ENCODE measurements at places on chromosomes 11 and 22.

- DNase-seq: no peak
Observed at GRCh38 chr11:110613197-110613918, 98.9 kb downstream of the ARHGAP20 start.

GRCh38 chr11:14258221-14258935 is 100.6 kb downstream of the RRAS2 start:
- DNase-seq: no peak

- DNase-seq: no peak
Observed at GRCh38 chr11:18408558-18409291, 3.4 kb upstream of the LDHC start.

GRCh38 chr11:10931761-10932670 is 74.2 kb upstream of the ZBED5 start:
- no peak for DNase-seq

DNA sequence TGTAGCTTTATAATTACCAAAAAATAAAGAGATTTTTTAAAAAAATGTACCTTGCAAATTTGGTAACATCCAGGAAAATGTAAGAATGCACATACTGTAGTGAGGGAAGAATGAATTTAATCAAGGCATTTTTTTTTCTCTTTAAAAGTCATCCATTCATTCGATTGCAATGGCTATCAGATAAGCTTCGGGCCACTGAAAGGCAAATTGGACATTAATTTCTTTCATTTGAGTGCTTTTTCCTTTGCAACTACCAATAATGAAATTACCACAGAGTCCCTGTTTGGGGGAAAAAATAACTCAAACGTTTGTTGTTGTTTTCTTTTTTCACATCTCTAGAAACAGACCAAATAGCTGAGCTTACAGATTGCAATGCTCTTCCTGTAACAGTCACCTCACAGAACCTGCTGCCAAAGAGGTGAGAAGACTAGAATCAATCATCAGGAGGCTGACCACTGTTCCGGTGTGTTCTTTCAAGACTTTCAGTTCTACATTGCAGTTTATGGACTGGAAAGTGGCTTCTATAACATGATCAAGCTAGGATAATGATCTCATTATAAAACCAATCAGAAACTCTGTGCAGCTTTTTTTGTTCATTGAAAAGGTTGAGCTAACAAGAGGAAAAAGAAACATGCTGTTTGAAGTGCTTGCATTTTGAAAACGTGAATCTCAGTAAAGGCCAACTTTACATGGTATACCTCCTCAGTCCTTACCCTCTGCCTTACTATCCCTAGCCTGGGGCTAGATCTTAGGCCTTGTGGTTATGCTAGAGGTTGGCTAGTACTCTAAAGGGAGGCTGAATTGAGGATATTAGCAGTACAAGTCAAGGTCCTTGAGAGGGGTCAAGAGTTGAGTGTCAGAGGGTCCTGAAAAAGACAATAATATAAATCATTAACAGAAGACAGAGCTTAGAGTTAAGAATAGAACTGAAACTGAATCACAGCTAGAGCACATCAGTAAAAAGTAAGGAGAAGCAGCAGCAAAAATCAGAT is 1276.1 kb downstream of the LRRC4C start:
- no peak for DNase-seq

GRCh38 chr11:4195909-4196308 is 101.3 kb downstream of the RRM1 start:
- DNase-seq: no peak

DNA sequence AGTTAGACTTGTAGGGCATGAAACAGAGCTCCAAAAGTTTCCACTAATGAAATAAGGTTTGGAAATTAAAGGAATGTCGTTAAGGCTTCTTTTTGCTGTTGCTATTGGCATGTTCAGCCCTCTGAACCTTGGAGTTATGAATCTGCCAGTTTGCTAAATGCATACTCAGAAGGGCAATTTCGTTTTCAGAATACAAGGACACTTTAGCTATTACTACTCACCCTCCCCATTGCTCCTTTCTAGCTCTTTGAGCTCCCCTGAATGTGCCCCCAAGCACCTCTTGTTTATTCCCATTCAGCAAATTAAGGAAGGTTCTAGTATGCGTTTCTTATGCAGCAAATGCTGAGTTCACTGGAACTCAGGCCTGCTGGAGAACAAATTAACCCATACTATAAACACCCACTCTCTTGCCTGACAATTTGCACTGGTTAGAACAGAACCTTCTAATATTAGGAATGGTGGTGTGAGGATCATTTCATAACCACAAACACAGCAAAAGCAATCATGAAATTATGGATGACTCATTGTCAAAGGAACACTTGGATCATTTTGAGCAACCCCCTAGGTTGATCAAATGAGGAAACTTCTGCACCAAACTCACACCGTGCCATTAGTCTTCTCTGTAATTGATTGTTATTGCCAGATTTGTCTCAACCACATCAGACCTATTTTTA is 26.2 kb upstream of the LIN7C start:
- DNase-seq: no peak

DNA sequence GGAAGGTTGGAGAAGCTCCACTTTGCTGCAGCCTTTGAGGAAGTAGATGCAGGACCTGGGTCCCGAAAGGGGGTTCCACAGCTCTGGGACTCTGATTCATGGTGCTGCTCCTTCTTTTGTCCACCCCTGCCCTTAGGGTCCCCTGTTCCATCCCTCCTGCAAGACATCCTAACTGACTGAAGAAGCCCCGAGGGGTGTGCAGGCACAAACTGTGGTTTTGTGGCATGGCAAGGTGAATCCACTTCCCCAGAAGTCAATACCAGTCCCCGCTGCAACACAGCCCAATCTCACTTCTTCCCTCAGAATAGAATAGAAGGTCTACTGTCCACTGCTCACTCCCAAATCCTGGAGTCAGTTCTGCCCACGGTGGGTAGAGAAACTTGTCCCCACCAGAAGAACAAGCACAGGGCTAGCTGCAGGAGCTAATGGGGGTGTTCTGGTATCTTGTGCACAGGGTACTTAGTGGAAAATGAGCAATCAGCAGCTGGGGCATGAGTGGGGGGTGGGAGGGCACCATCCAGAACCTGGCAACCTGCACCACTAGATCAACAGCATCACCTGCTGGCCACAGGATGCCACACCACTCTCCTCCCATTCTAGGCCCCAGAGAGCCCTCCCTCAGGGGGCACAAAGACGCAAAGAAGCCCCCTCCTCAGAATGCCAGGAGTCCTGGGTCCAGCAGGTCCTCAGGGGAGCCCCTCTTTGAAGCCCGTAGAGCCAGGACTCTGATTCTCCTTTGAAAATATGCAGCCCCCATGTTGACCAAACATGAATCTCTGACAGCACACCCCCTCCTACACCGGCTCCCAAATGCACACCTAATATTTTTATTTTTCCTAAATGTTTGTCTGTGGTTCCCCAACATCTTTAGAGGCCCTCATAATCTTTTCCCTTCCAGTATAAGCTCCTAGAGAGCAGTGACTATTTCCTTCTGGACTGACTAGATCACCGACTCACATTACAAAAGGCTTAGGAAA is 14.1 kb downstream of the SPATA19 start:
- DNase-seq: no peak

DNA sequence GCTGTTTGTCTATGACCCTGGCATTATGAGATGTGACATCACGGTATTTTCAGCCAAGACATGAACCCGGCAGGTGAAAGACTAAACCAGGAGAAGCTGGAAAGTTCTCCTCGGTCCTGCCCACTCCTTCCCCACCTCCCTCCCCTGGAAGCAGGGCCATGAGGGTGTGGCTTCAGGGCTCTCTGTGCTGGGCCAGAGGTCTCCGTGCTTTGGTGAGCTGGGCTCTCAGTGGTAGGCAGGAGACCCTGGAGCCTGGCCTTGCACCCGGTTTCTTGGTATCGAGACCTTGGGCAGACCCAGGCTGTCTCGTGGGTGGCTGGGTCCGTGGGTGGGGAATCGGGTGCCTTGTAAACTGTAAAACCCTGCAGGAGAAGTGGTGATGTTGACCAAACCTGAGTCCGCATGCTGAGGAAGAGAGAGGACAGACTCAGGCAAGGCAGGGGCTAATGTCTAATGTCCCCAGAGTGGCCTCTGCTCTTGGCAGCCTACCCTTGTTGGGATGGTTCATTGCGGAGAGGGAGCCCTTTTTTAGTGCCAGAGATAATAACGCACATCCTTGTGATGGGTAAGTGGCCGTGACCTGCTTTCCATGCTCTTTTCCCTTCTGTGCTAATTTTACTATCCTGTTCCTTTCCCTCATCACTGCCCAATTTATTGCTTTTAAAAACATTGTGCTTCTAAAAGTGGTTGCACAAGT is 48.6 kb upstream of the PARVG start:
- DNase-seq: no peak

- no peak for DNase-seq
Observed at GRCh38 chr11:99739464-99740089, 718.8 kb downstream of the CNTN5 start.

GRCh38 chr11:58616594-58616993 is 5.9 kb upstream of the CNTF start:
- no peak for DNase-seq

DNA sequence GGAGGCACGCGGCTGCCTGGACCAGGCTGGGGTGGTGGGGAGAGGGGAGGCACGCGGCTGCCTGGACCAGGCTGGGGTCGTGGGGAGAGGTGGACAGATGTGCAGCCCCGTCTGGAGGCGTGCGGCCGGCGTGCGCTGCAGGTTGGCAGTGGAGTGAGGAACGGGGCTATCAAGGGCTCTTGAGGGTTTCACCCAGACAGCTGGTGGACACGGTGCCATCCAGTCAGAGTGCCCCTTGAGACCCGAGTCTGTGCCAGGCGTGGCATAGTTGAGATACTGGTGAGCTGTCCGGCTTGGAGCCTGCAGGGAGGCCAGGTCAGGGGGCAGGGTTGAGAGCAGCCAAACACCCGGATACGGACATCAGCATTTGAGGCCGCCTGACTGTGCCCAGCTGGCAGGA is 1.5 kb upstream of the GRAMD4 start:
- DNase-seq: no peak

DNA sequence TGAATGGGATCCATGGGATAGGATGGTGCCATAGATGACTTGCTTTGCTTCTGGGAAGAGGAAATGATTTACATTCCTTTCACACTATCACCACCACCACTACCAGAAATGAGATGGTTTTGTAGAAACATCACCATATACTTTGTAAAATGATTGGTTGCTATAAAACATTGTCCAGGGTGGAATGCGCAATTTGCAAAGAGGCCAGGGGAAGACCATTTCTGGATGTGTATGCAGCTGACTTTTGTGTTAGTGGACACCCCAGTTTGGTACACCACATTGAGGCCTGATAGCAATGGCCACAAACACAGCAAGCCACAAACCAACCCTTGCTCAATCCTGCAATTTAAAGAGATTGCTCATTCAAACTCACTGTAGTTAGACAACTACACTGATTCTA is 56.7 kb upstream of the RCN1 start:
- no peak for DNase-seq

DNA sequence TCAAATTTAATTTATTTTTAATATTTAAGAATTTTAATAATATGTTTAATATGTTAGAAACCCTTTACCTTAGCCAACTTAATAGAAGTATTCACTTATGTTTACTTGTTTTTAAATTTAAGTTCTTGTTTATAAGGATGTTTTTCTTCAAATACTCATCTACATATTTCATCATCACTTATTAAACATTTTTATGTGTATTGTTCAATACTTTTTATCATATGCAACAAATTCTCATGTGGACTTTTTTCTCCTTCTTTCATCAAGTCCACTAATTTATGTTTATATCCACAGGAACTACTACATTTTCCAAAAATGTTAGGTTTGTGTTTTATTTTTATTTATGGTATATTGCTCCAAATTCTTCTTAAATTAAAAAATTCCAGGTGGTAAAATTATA is 2113.1 kb upstream of the RAG2 start:
- DNase-seq: no peak

GRCh38 chr22:47589271-47590250 is 827.1 kb downstream of the TBC1D22A start:
- DNase-seq: no peak

GRCh38 chr11:66849501-66850234 is 6.4 kb downstream of the RCE1 start:
- DNase-seq: no peak

GRCh38 chr22:46797355-46797754 is 34.9 kb downstream of the TBC1D22A start:
- no peak for DNase-seq

DNA sequence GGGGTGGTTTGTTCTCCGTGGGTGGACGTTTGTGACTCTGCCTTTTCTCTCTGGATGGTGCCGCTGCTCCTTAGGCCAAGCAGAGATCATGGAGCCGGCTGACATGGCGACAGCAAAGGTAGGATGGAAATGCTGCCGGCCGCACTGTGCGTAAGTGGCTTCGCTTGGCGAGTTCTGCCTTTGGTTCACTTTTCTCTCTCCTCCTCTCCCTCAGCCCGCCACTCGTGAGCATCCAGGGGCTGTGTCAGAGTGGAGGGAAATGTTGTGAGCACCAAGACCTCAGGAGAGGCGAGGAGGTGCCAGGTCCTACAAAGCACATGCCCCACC is 80.5 kb downstream of the GRAMD1B start:
- no peak for DNase-seq

- DNase-seq: peak; percentile 74
Observed at GRCh38 chr11:14249121-14249963, 109.6 kb downstream of the RRAS2 start.

- no peak for DNase-seq
Observed at GRCh38 chr11:78428266-78428636, 10.6 kb upstream of the GAB2 start.

DNA sequence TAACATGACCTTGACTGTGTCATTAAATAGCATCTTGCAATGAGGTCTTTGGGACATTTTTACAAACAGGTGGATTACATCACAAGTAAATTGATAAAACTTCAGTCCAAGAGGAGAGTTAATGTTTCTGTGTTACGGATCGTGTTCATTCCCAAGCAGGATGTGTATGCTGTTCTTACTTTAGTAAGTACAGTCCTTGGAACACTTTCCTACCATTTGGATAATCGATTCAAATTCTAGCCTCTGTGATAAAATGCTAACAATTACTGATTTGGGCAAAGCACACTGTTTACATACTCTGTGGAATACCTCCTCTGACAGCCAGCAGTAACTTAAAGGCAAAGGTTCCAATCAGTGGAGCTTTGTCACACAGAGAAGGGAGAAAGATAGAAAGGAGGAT is 351.7 kb downstream of the FAT3 start:
- no peak for DNase-seq

DNA sequence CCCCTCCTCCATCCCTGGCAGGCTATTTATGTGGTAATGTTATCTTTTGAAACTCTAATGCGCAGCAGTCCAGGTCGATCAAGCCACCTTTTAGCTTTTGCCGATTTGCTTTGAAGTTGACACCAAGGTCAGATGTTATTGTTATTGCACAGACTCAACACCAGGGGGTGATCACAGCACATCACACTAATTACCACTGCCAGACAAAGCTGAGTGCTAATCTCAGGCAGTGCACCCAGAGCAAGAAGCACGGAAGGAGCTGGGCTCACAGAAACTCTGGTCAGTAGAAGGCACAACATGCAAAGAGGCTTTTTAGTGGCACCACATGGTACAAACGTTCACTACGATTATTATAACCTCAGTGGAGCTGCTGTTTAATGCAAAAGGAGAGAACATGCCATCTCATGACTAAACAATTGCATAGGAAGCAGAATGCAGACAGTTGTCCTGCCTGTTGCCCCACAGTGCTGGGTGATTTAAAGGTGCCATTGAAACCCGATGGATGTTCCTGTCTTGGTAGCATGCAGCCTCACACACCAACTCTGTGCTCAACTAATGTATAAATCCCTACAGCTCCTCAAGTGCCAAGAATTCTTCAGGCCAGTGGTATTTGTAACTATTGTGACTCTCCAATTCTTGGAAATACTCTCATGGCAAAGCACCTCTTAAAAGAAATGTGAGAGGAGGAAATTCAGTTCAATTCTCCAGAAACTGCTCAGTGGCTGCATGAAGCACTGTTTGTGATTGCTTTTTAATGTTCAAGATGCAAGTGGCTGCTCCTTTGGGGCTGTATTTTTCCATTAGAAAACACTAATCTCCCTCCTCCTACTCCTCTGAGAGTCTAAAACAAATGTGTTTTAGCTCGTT is 353.9 kb upstream of the DDI1 start:
- peak; percentile 69 for DNase-seq
